ENCODE measurements at places on chromosomes 6 and 20.
A peak's percentile ranks its signal among the peaks of the same experiment; 100 is the strongest.

- no peak for DNase-seq
Measured at GRCh38 chr6:139951172-139951571, 576.7 kb upstream of the CITED2 start.

- DNase-seq = no peak
Measured at GRCh38 chr20:61940491-61940890, 125.2 kb downstream of the TAF4 start.

DNA sequence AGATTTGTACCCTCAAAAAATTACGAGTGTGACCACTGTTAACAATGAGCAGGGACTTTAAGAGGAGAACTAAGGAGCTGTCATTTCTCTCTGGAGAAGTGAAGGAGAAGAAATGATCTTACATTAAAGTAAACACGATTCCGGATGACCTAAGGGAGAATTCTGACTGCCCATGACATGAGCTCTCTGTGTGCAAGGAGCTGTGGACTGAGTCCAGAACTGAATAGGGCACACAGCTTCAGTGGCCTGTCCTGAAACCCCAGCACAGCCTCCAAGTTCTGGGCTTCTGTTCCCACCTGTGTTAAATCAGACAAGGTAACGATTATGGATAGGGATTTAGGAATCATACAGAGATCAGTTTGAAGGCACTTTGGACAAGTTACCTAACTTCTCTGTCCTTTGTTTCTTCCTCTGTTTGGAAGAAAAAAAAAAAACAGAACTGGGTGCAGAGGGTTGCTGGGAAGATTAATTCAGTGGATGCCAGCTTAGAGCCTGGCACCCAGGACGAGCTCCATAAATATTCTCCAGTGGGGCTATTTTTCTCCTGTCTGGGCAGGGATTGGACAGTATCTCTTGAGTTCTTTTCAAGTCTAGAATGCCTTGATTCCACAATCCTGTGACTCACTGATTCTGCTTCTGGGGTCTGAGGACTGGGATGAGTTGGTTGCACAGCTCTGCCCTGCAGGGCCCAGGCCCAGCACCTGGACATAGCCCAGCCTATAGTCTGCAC, 65.7 kb downstream of the MRPL14 start:
- DNase-seq = no peak

DNA sequence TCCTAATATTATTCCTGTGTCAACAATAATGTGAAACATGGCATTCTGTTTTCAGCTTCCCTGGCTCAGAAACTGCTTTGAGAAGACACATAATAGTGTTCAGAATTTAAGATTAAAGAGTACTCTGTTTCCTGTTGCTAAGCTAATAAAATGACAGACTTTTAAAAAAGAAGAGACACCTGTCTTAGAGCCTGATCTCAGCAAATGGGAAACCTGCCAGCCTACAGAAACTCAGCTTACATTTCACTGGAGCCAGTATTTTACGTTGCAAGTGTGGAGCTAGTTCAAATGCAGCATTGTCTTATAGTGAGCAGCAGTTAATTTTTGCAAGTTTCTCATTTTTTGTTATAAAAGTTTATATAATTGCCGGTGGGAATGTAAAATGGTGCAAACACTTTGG, 28.8 kb downstream of the KIZ start:
- no peak for DNase-seq

DNA sequence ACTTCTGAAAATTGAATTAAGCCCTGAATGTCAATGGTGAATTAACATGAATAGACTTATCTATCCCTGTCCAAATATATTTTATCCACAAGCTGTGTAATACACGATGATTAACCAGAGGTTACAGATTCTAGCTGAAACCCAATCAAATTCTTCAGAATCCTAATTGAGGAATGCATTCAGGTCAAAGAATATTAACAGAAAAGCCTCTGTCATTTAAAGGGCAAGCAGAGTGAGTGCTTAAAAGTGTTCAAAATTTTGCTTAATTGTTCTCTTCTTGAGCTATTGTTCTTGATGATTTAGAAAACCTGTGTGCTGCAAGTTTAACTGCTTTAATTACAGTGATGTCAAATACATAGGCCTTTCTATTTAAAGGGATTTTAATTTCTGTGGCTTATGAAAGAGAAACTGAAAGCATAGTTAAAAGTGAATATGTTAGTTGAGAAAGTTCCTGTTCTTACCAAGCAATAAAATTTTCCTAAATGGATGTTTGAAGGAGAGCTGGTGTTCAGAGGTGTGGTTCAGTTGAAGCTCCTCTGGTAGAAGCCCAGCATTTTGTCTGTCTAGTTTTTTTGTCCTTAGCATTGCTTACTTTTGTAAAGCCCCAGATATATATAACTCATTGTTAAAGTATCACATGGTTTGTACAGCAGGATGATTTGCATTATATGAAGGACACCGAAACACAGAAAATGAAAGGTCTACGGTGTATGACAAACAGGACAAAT, 466.3 kb upstream of the PLCB4 start:
- DNase-seq = no peak

DNA sequence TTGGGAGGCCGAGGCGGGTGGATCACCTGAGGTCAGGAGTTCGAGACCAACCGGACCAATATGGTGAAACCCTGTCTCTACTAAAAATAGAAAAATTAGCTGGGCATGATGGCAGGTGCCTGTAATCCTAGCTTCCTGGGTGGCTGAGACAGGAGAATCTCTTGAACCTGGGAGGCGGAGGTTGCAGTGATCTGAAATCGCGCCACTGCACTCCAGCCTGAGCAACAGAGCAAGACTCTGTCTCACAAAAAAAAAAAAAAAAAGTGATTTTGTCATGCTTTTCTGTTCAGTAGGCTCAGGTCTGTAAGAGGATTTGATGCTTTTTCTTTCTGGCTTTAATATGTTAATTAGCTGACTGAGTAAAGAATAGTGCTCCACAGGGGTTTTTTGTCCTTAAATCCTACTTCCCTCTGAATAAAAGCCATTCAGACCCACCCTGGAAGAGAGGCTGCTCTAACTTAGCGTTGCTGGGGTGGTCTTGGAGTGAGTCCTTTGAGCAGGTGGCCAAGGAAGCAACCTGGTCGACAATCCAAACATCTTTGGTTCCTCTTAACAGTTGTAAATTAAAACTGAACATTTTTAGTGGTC, 19.0 kb downstream of the MCM8 start:
- DNase-seq = no peak

- no peak for DNase-seq
Measured at GRCh38 chr20:33097001-33097400, 17.6 kb downstream of the BPIFB4 start.

DNA sequence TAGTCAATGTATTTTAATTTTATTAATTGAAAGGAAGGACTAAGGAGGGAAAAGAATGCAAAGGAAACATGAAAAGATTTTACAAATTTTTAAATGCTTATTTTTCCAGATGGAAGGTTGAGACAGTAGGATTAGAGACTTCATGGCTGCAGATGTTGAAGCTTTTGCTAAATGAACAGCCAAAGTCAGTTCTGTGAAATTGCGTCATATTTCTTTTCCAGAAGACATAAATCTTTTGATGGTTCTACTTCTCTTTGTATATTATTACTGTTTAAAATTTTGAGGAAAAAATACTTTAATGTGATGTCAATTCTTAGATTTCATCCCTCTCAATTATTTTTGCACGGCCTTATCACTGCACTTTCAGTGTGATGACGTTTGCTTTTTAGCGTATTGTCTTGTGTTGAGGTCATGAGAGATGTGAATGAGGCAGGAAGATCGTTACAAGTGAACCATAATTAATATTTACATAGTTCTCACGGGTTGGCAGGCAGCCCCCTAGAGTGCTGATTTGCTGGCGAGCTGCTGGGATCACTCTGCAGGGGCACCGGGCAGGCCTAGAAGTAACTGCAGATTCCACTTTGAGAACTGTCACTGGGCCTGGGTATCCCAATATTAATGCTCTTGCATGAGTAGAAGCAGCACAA, 158.1 kb downstream of the TBXT start:
- DNase-seq = no peak

DNA sequence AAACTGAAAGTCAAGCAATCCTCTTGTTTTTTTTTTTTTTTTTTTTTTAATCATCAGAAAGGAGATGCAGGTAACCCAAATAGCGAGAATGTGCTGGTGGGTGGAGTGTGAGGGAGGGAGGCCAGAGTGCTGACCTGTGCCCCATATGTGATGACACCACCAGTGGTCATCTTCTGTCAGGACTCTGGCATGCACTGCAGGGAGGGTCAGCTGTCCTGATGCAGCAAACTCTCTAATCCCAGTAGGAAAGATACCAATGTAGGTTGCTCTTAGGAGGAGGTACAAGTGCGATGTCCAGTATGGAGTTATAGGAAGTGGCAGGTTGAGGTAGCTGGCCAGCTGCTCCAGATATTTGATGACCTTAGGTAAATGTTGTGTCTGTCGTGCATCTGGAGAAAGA, 2.8 kb upstream of the CST4 start:
- no peak for DNase-seq

DNA sequence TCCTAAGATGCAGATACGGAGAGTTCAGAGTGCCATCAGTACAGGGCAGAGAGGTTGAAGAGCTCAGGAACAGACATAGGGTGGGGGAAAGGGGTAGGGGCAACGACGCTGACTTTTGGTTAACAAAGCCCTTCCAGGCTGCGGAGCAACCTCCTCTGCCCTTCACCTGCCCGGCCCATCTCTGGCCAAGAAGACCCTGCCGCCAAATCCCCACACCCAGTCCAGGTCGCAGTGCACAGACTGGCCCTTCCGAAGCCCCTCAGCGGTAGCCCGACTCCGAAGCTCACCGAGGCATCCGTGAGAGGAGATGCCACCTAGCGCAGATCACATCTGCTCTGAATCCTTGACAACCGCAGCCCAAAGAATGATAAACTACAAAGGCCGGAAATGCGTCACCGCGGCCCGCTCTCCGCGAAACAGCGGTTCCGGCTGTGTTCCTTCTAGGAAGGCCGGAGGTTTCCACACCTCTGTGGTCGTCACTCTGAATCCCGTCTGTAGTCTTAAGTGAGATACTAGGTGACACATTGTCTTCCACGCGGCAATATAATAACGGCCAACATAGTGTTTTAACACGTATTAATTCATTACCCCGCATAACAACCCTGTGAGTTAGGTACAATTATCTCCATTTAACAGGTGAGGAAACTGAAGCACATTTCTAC, at the start of gene ZSCAN23:
TSS of gene ZSCAN23 (minus strand) at position 380 of the 662 bp plus-strand sequence. CDS start 7,225 bp downstream, outside the sequence.
- peak; percentile 66 for DNase-seq

DNA sequence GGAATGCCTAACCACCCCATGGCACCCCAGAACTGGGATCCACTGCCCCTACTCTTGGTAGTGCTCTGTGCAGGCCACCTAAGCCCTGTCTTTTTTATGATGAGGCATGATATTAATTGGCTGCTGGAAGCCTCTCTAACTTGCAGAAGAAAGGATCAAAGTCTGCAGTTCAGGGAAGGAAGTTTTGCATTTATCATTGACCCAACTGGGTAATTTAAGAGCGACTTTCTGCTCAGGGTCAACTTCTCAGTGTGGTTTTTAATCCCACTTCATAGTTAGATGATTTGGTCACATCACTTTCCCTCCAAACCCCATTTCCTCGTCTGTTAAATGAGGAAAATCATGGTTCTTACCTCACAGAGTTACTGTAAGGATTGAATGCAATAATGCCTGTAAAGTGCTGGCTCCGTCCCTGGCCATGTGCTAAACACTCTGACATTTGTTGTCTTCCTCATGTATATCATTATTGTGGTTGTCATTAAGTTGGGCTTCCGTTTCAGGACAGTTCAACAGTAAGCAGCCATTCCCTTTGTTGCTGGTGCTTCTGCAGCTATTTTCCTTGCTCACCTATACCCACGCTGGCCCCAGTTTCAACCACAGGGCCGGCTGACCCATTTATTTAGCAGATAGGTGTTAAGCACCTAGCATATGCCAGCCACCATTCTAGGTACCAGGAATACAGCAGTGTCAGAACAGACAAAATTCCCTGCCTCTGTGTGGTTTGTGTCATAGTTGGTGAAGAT, 14.2 kb downstream of the E2F3 start:
- no peak for DNase-seq

GRCh38 chr6:132392270-132392646, 9.0 kb downstream of the MOXD1 start:
- DNase-seq = no peak

GRCh38 chr6:35183935-35184334, 29.8 kb upstream of the SCUBE3 start:
- DNase-seq = no peak

- DNase-seq = no peak
Measured at GRCh38 chr6:161584621-161585340, 310.9 kb upstream of the AGPAT4 start.

GRCh38 chr20:36861875-36862801, 13.8 kb upstream of the TLDC2 start:
- DNase-seq = peak; percentile 20

- DNase-seq = no peak
Measured at GRCh38 chr20:47377122-47377722, 20.7 kb upstream of the ZMYND8 start.

DNA sequence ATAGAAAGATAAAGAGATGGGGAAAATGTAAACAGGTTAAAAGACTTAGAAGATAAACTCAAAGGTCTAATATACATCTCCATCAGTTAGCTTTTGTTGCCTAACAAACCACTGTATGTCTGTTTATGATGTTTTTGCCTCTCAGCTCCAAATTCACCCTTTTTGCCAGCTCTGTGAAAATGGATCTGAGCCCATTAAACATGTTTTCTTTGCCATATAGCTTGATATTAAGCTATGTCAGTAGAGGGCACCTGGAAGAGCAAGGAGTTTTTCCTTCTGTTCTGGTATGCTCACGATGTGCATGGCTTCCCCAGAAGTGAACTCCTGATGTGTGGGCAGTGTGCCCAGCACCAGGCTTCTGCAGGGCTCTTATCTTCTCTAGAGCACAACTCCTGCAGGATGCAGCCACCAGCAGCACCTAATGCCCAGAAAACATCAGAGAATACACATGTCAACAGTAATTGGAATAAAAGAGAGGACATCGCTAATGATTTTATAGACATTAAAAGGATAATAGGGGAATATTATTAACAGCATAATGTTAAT, 14.6 kb upstream of the SNX9 start:
- no peak for DNase-seq

DNA sequence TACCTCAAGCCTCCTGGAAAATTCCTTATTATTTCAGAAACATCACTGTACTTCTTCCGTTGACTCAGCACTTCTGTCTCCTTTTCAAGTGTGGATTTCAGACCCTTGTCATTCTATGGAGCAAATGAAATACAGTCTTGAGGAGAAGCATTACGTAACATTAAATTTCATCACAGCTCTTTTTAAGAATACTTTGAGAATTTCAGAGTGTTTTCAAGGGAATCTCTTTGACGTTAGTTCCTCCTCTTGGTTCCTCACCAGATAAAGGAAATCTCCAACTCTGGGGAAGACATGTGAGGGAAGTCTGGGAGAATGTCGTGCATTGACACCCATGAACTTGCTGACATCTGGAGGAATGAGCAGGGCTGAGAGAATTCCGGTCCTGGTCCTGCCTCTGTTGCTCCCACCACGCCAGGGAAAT, 32.3 kb downstream of the UST start:
- DNase-seq = no peak

All from NCI-H524 treated with DMSO at 0.1 percent for 48 hours (cell line).